ENCODE measurements at places on chromosomes 5 and 9. TPM values are rescaled to one million over a fixed set of nuclear protein-coding genes. Genes with fewer than 3 reads are reported as not detected.

The FOXI1 gene
- not detected for total RNA-seq

The MSANTD3 gene
- total RNA-seq = 19.5 TPM

DNA sequence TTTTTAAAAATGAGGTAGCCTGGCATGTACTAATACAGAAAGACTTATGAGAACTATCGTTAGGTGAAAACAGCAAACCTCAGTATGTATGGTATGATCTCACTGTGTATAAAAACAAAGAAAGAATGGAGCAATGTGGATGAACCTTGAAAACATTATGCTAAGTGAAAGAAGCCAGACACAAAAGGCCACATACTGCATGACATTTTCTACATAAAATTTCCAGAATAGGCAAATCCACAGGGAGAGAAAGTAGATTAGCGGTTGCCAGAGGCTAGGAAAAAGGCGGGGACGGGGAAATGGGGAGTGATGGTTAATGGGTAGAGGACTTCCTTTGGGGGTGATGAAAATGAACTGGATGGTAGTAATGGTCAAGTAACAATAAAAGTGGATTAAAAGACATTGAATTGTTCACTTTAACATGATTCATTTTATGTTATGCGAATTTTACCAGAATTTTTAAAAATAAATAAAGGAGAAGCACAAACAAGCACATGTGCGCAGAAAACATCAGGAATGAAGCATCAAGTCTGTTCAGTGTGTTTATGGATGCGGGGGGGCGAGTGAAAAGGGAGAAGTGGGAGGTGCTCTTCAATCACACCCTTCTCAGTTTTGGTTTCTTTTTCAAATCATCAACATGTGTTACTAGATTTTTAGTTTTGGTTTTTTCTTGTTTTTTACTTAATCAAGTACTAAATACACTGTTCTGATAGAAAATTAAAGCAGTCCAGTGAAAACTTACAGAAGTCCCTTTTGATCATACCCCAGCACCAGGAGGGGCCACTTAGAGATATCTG is 16.3 kb downstream of the ROR2 start:
- DNase-seq = no peak
- H3K27ac ChIP-seq = no peak overlapping the region
- H3K36me3 ChIP-seq = no peaks in the 10 kb centered on the region
- no peaks in the 10 kb centered on the region for H3K4me1 ChIP-seq
- no peak overlapping the region for H3K4me3 ChIP-seq

The C5orf47 gene
- total RNA-seq = not detected

DNA sequence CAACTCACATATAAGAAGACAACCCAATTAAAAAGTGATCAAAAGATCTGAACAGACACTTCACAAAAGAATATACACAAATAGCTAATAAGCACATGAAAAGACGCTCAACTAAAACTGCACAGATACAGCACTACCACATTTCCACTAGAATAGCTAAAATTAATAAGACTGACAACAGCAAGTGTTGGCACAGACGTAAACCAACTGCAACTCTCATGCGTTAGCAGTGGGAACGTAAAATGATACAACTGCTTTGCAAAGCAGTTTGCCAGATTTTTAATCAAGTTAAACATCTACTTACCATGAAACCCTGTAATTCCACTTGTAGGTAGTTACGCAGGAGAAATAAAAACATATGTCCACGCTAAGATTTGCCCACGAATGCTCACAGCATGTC is 9.0 kb downstream of the SEMA4D start:
- peaks cover 52% of the 10 kb centered on the region for H3K4me1 ChIP-seq
- no peak overlapping the region for H3K27ac ChIP-seq
- H3K27me3 ChIP-seq = no peaks in the 10 kb centered on the region
- no peak for DNase-seq
- no peaks in the 10 kb centered on the region for H3K36me3 ChIP-seq

DNA sequence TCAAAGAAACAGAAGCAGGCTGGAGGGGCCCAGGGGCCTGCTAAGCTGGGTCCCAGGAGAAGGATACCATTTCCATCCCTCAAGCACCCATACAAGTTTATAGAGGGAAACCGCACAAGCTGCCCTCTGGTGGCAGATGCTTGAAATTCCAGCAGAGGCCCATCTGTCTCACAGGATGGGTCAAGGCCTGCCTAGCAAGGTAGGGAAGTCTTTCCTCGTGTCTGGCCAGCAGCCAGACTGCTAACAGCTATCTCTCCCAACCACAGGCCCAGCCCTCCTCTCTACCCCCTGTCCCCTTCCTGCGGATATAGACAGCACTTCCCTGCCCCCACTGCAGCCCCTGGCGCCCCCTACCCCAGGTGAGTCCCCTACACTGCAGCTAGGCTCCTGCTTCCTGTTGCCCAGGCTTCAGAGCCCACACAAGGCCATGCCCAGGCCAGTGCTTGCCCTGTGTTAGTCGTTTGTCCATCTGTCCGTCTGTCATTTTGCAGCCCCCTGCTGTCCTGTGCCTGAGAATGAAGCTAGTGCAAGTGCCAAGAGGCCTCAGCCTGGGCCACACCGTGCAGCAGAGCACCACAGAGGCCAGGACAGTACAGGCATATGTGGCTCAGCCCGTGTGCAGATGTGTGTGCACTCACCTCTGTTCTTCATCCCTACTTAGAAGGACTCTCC is 26.2 kb downstream of the TCF7 start:
- peaks cover 50% of the 10 kb centered on the region for H3K4me1 ChIP-seq
- H3K4me3 ChIP-seq = no peak overlapping the region
- peaks cover 49% of the 10 kb centered on the region for H3K36me3 ChIP-seq
- peak overlapping the region; percentile 90 for H3K27ac ChIP-seq

- no peak for DNase-seq
- peaks cover 24% of the 10 kb centered on the region for H3K4me1 ChIP-seq
- H3K4me3 ChIP-seq = peak overlapping the region; percentile 97
- peak overlapping the region; percentile 89 for H3K27ac ChIP-seq
- H3K27me3 ChIP-seq = no peaks in the 10 kb centered on the region
- no peaks in the 10 kb centered on the region for H3K36me3 ChIP-seq
Measured at GRCh38 chr5:151222790-151223446, 974 bp downstream of the CCDC69 start.

- no peak for DNase-seq
- no peaks in the 10 kb centered on the region for H3K27me3 ChIP-seq
- no peak overlapping the region for H3K27ac ChIP-seq
- no peaks in the 10 kb centered on the region for H3K36me3 ChIP-seq
- H3K4me3 ChIP-seq = no peak overlapping the region
- H3K4me1 ChIP-seq = peaks cover 8% of the 10 kb centered on the region
Measured at GRCh38 chr5:138972230-138972629, 97.1 kb upstream of the LRRTM2 start.

The IFNB1 gene
- total RNA-seq = not detected

The CPLANE1 gene
- total RNA-seq = 7.4 TPM

- no peak for DNase-seq
- no peaks in the 10 kb centered on the region for H3K36me3 ChIP-seq
- H3K27ac ChIP-seq = no peak overlapping the region
- H3K4me3 ChIP-seq = no peak overlapping the region
- H3K4me1 ChIP-seq = no peaks in the 10 kb centered on the region
Measured at GRCh38 chr5:164326219-164326618, 820.8 kb downstream of the MAT2B start.

The MARVELD2 gene
- 6.2 TPM for total RNA-seq

- DNase-seq = no peak
- no peaks in the 10 kb centered on the region for H3K36me3 ChIP-seq
- no peak overlapping the region for H3K4me3 ChIP-seq
- no peaks in the 10 kb centered on the region for H3K4me1 ChIP-seq
- H3K27ac ChIP-seq = no peak overlapping the region
Measured at GRCh38 chr5:143084407-143084806, 314.2 kb downstream of the ARHGAP26 start.

DNA sequence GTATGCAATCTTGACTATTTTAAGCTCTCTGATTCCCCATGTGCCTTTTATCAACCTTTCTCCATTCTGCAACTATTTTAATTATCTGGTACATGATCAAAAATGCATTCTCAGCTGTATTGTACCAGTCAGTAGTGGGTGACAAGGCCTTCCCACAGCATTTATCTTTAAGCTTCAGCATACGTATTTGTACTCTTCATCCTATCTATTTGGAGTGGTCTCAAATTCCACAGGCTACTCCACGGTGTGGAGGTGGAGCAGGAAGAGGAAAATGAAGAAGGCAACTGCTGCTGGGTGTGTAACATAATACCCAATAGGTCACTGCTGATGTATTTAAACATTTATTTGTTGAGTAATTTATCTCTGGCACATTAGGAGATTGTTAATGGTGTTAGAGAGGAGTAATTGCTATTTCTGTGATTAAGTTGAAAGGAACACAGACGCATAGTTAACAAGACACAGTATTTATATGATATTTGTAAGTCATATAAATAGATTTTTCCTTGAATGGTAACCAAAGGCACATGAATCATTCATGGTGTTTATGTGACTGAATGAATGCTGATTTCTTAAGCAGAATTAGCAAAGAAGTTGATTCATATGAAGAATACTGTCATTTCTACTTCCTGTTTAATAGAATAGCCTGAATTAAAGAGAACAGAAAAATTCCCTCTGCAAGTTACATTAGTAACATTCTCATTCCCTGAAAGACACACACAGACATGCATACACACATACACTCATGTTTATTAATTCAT is 153.8 kb upstream of the NR3C1 start:
- no peaks in the 10 kb centered on the region for H3K27me3 ChIP-seq
- peak; percentile 11 for DNase-seq
- H3K27ac ChIP-seq = no peak overlapping the region
- no peaks in the 10 kb centered on the region for H3K36me3 ChIP-seq

DNA sequence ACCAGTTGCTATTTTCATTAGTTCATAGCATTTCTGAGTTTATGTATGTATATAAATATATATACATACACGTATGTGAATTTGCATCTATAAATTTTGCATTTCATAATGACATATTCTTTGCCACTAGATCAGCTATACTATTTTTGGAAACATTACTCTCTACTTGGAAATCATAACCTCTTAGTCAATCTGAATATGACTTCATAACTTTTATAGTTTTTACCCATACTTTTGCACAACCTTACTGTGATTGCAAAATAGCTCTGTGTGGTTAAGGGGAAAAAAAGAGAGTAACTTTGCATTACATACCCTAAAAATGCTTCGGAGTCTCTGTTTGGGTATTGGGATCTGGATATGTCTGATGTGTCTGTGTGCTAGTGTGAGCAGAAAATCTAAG is 44.9 kb upstream of the ADAMTSL1 start:
- H3K27ac ChIP-seq = no peak overlapping the region
- DNase-seq = no peak
- H3K27me3 ChIP-seq = no peaks in the 10 kb centered on the region
- no peak overlapping the region for H3K4me3 ChIP-seq
- no peaks in the 10 kb centered on the region for H3K36me3 ChIP-seq

- no peaks in the 10 kb centered on the region for H3K36me3 ChIP-seq
- H3K4me3 ChIP-seq = no peak overlapping the region
- peaks cover 26% of the 10 kb centered on the region for H3K27me3 ChIP-seq
- no peaks in the 10 kb centered on the region for H3K4me1 ChIP-seq
- no peak for DNase-seq
Measured at GRCh38 chr9:133581513-133582343, 27.5 kb downstream of the FAM163B start.

The WDR31 gene
- 0.97 TPM for total RNA-seq

The SLC36A3 gene
- total RNA-seq = not detected

The IFNE gene
- not detected for total RNA-seq

DNA sequence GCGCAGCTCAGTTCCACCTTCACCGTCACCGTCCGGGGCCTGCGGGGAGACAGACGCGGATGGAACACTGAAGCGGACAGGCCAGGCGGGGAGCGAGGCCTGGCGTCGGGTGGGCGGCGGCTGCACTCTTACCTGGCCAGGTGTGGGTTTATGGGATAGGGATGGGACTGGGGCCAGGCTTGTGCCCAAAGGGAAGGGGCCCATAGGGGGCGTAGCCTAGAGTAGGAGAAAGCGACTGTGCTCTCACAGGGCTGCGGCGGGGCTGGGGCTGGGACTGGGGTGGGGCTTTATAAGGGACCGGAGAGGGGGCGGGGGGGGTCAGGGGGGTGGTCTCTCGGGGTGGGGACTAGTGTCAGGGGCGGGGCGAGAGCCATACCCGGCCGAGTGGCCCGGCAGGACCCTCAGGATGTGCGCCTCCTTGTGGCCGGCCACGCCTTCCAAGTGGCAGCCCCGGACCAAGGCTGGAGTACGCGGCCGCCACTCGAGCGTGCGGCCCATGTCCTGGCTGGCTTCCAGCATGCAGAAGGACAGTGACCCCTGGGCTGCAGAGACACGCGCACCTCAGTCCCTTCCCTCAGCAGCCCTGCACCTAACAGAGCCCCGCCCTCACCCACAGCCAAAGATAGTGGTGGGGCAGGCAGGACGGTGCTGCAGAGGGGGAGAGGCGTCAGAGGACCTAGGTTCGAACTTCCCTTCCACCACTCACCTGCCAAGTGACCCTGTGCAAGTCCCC is 22.8 kb downstream of the FPGS start:
- DNase-seq = no peak
- H3K4me1 ChIP-seq = no peaks in the 10 kb centered on the region
- H3K27me3 ChIP-seq = no peaks in the 10 kb centered on the region
- H3K4me3 ChIP-seq = no peak overlapping the region
- no peak overlapping the region for H3K27ac ChIP-seq

DNA sequence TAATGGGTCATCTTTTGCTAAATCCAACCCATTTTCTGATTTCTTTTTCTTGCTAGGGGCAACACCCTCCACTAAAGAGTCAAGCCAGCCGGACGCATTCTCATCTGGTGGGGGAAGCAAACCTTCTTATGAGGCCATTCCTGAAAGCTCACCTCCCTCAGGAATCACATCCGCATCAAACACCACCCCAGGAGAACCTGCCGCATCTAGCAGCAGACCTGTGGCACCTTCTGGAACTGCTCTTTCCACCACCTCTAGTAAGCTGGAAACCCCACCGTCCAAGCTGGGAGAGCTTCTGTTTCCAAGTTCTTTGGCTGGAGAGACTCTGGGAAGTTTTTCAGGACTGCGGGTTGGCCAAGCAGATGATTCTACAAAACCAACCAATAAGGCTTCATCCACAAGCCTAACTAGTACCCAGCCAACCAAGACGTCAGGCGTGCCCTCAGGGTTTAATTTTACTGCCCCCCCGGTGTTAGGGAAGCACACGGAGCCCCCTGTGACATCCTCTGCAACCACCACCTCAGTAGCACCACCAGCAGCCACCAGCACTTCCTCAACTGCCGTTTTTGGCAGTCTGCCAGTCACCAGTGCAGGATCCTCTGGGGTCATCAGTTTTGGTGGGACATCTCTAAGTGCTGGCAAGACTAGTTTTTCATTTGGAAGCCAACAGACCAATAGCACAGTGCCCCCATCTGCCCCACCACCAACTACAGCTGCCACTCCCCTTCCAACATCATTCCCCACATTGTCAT is 72.0 kb downstream of the NUP214 start:
- peaks cover 28% of the 10 kb centered on the region for H3K36me3 ChIP-seq
- no peak overlapping the region for H3K27ac ChIP-seq
- H3K4me1 ChIP-seq = no peaks in the 10 kb centered on the region
- H3K4me3 ChIP-seq = no peak overlapping the region
- H3K27me3 ChIP-seq = no peaks in the 10 kb centered on the region

The SLC45A2 gene
- total RNA-seq = not detected

DNA sequence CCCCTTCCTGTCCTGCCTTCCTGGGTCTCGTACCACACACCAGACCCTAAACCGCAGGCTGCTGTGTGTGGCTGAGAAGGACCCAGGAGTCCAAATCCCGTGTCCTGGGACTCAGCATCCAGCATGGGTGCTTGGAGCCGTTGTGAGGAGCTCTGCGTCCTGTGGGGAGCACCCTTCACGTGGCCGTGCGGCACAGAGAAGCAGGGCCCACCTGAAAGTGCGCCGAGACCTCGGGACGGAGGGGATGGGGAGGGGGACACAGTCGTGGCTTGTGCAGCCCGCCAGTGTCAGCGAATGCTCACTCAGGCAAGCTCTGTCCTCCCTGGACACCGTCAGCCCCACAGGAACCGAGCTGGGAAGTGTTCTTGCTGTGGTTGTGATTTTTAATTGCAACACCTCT is 244.6 kb downstream of the CACNA1B start:
- DNase-seq = no peak
- no peaks in the 10 kb centered on the region for H3K4me1 ChIP-seq
- no peaks in the 10 kb centered on the region for H3K27me3 ChIP-seq

The CFAP77 gene
- total RNA-seq = not detected

The PCDHGA2 gene
- total RNA-seq = 0.11 TPM

Measured in GM12878 (cell line).